Activated T-cell treated with anti-CD3 and anti-CD28 coated beads, Interleukin-2, amount 50 U/mL, for 72 hours (primary cell): ENCODE measurements at places on chromosomes 1 and 21. TPM values are rescaled to one million over a fixed set of nuclear protein-coding genes. Genes with fewer than 3 reads are reported as not detected.

GRCh38 chr1:6248932-6249738, 5.2 kb downstream of the HES3 start:
- peaks cover 8% of the 10 kb centered on the region for H3K4me1 ChIP-seq
- no peak overlapping the region for H3K27ac ChIP-seq
- no peak for DNase-seq
- H3K36me3 ChIP-seq: no peaks in the 10 kb centered on the region

DNA sequence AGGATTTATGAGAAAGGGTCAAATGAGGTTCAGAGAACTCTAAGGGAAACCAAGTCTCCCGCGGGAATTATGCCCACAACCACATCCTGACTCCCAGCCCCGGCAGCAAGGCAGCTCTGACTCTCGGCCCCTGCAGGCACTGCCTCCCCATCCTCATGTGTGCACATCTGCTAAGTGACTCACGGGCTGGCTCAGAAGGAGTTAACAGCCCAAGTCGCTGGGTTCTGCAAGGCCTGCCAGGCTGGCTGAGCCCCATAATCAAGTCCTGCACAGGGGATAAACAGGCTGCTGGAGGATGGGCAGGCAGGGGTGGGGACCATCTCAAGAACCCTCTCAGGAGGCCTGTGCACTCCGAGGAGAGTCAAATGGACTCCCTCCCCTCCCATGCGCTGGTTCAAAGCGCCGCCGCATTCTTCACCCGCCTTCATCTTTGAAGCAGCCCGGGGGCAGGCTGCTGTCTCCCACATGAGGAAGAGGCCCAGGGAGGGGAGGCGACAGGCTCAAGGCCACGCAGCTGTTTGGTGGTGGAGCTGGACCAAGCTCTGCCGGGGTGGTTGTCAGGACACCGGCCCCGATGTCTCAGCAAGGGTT, 344.3 kb downstream of the MATN1 start:
- H3K27ac ChIP-seq: no peak overlapping the region
- no peaks in the 10 kb centered on the region for H3K27me3 ChIP-seq
- DNase-seq: no peak
- H3K4me3 ChIP-seq: no peak overlapping the region

- H3K4me1 ChIP-seq: no peaks in the 10 kb centered on the region
- DNase-seq: no peak
- H3K36me3 ChIP-seq: no peaks in the 10 kb centered on the region
- peaks cover 42% of the 10 kb centered on the region for H3K27me3 ChIP-seq
- no peak overlapping the region for H3K4me3 ChIP-seq
Observed at GRCh38 chr1:156372876-156373275, 3.9 kb downstream of the RHBG start.

DNA sequence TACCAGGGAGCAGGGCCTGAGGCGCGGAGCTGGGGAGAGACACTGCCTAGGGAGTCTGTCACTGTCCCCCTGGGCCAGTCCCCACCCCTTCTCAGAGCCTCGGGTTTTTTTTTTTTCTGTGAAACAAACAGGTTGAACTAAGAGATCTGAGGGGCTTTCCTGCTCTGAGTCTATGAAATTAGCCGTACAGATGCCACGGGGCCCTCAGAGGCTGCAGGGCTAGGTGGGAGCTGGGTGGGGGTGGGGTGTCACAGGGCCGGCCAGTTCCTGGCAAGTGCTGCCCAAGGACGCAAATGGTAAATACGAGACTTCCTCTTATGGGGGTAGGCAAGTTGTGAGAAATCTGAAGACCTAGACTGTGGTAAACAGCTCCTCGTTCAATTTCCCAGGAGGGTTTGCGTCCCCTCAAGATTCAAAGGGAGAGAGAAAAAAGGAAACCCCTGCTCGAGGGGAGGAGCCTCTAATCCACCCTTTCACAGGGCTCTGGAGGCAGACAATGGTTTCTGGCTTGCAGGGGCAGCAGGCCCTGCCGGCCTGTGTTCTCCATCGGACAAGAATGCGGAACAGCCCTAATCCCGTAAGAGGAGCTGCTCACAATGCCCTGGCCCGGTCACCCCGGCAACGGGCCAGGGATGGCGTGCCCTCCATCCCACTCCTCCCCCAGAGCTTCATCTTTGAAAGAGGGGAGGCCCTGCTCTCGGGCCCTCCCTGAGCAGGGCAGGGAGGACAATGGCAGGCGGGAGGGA, 7.8 kb downstream of the NUAK2 start:
- H3K4me1 ChIP-seq: peaks cover 90% of the 10 kb centered on the region
- H3K27me3 ChIP-seq: no peaks in the 10 kb centered on the region
- DNase-seq: peak; percentile 63
- H3K4me3 ChIP-seq: peak overlapping the region; percentile 95

GRCh38 chr1:117783606-117784396, 145.6 kb downstream of the GDAP2 start:
- H3K36me3 ChIP-seq: no peaks in the 10 kb centered on the region
- no peak for DNase-seq
- no peak overlapping the region for H3K4me3 ChIP-seq
- H3K4me1 ChIP-seq: peaks cover 6% of the 10 kb centered on the region
- peaks cover 15% of the 10 kb centered on the region for H3K27me3 ChIP-seq
- H3K27ac ChIP-seq: no peak overlapping the region

GRCh38 chr1:110647254-110647891, 27.4 kb downstream of the KCNA3 start:
- no peak overlapping the region for H3K27ac ChIP-seq
- no peaks in the 10 kb centered on the region for H3K27me3 ChIP-seq
- H3K36me3 ChIP-seq: no peaks in the 10 kb centered on the region
- DNase-seq: no peak

GRCh38 chr1:28779751-28780408, 32.1 kb upstream of the OPRD1 start:
- no peaks in the 10 kb centered on the region for H3K27me3 ChIP-seq
- no peaks in the 10 kb centered on the region for H3K36me3 ChIP-seq
- H3K4me1 ChIP-seq: peaks cover 6% of the 10 kb centered on the region
- DNase-seq: no peak

DNA sequence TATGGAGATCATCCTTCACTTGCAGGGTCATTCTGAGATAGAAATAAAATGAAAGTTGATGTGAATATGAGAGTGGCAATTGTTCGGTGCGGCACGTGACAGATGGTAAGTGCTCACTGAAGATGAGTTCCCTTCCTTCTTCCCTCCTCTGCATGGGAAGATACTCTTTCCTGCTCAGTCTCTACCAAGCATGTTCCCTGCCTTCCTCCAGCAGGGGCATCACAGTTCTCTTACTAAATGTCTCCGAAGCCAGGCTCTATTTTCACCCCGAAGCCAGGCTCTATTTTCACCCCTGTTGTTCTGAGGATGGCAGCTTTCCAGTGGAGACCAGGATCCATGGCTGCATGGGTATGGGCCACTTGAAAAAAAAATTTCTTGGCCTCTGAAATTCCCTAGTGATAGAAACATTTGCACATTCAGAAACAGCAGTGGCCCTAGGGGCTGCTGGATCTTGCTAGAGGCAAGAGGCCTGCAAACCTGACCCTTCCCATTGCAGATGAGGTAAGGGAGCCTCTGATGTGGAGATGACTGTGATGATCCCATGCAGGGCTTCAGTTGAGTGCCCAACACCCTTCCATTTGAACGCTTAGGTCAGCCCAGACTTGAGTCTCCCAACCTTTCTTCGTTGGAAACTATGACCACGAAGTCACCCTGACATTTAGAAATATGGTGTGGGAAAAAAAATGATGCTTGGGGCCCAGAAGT, 123.7 kb upstream of the HMGB4 start:
- no peak overlapping the region for H3K27ac ChIP-seq
- no peak overlapping the region for H3K4me3 ChIP-seq
- H3K36me3 ChIP-seq: no peaks in the 10 kb centered on the region
- no peaks in the 10 kb centered on the region for H3K4me1 ChIP-seq

- H3K27ac ChIP-seq: no peak overlapping the region
- no peak overlapping the region for H3K4me3 ChIP-seq
- H3K4me1 ChIP-seq: no peaks in the 10 kb centered on the region
- no peaks in the 10 kb centered on the region for H3K36me3 ChIP-seq
Observed at GRCh38 chr1:81619156-81619555, 181.6 kb upstream of the ADGRL2 start.

- H3K36me3 ChIP-seq: no peaks in the 10 kb centered on the region
- peaks cover 5% of the 10 kb centered on the region for H3K27me3 ChIP-seq
- DNase-seq: no peak
- no peak overlapping the region for H3K4me3 ChIP-seq
- H3K4me1 ChIP-seq: peaks cover 7% of the 10 kb centered on the region
Observed at GRCh38 chr1:226422478-226422877, 14.6 kb upstream of the PARP1 start.

GRCh38 chr1:28835237-28835650, 23.3 kb downstream of the OPRD1 start:
- no peaks in the 10 kb centered on the region for H3K36me3 ChIP-seq
- H3K27ac ChIP-seq: no peak overlapping the region
- no peak overlapping the region for H3K4me3 ChIP-seq
- no peaks in the 10 kb centered on the region for H3K4me1 ChIP-seq

DNA sequence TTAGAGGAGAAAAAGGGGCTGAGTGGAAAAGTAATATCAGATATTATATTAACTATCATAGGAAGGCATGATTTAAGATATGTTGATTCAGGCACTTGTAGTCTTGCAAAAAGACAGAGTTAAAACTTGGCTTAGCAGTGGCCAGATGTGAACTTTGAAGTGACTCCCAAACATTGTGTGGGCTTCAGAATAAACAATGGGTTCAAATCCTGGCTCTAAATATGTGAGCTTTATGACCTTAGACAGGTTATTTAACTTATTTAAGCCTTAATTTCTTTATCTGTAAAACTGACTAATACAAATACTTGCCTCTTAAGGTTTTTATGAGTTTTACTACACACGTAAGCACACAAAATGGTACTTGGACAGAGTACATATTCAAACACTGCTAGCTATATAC, 85.9 kb downstream of the TNFSF18 start:
- H3K4me3 ChIP-seq: no peak overlapping the region
- peaks cover 48% of the 10 kb centered on the region for H3K27me3 ChIP-seq
- no peak for DNase-seq
- H3K36me3 ChIP-seq: peaks cover 7% of the 10 kb centered on the region

GRCh38 chr1:77579547-77579946, 102.9 kb downstream of the ZZZ3 start:
- no peaks in the 10 kb centered on the region for H3K27me3 ChIP-seq
- no peak for DNase-seq
- peaks cover 8% of the 10 kb centered on the region for H3K36me3 ChIP-seq
- H3K4me3 ChIP-seq: no peak overlapping the region

DNA sequence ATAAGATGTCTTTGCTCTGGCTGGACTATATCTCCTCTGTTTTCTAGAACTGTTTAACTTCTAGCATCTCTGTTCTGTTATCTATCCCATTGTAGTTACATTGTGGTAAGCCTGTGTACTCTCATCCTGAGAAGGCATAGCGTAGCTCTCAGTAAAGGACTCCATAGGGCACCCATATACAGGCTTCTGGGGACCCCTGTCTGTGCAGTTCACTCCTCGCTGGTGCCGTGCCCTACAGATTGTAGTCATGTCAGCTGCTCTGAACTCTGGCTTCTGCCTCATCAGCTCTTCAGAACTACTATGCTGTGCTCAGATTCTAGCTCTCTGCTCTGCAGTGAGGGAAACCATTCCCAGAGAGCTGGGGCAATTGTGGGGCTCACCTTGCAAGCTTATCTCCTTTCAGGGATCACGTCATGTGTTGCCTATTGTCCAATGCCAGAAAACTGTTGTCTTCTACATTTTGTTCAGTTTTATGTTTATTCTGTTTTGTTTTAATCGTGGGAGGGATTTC, 181.3 kb upstream of the USP24 start:
- peaks cover 31% of the 10 kb centered on the region for H3K27me3 ChIP-seq
- H3K27ac ChIP-seq: no peak overlapping the region
- no peak for DNase-seq
- no peaks in the 10 kb centered on the region for H3K4me1 ChIP-seq

SASS6 gene
- 15.9 TPM for total RNA-seq

CD164L2 gene
- total RNA-seq: not detected

TATDN3 gene
- total RNA-seq: 17.7 TPM

USH2A gene
- not detected for total RNA-seq

HEYL gene
- total RNA-seq: 0.32 TPM

ATAD3C gene
- 2.8 TPM for total RNA-seq
